ENCODE measurements at places on chromosomes 5 and 9.

DNA sequence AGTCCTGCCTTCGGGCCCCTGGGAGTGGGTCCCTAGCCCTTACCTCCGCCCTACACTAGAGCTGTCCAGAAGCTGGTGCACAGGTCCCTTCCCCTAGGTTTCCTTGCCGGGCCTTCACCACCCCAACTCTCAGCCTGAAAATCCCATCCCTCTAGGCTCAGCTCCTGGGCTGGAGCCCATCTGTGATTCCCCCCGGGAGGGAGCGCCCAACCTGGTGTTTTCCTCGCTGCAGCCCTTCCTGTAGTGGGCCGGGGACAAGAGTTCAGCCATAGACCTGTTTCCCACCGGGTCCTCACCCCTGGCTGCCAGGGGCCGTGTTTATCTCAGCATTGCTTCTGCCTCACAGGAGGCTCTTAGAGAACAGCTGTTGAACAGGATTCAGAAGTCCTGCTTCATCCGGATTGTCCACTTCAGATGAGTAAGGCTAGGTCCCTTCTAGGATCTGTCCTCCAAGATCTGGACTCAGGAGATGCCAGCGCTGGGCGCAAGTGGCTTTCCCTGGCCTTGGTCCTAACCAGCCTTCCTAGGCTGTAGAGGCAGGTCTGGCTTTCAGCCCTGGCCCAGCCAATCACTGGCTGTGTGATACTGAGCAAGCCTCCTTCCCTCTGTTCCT is 965 bp downstream of the GLIPR2 start:
- no peak for DNase-seq

GRCh38 chr5:114192108-114192507 is 169.8 kb upstream of the KCNN2 start:
- DNase-seq, result no peak

DNA sequence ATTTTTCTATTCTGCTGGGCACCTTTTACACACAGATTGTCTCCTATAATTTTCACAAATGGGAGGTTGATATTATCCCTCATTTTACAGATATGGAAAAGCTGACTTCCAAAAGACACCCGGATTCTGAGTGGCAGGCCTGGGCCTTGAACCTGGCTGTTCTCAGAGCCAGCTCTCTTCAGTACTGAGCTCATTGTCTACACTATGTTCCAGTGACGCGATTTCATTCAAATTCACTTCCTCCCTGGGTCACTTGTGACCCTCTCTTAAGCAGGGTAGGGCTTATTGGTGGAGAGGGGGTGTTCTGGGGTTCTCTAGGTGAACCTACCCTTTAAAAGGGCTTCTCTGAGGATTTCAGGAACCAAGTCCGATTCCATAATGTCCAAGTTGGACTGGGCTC is 70.2 kb downstream of the ANKRD33B start:
- DNase-seq, result no peak

DNA sequence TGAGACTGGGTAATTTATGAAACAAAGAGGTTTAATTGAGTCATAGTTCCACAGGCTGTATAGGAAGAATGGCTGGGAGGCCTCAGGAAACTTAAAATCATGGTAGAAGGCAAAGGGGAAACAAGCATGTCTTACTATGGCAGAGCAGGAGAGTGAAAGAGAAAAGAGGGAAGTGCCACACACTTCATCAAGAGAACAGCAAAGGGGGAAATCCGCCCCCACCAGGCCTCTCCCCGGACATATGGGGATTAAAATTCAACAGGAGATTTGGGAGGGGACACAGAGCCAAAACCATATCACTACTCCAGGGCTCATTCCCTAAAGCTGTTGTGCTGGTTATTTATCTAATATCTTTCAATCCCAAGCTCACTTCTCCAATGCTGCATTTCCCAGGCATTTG is 50.2 kb upstream of the NR3C1 start:
- DNase-seq, result no peak

- DNase-seq, result no peak
Observed at GRCh38 chr5:72917371-72917776, 38.5 kb upstream of the FCHO2 start.

- peak; percentile 29 for DNase-seq
Observed at GRCh38 chr9:22446589-22446949, at the start of gene DMRTA1. TSS of gene DMRTA1 (plus strand) at chr9:22446824. CDS start at chr9:22447066, 242 bp downstream.

GRCh38 chr9:34405719-34406118 is 29.0 kb upstream of the MYORG start:
- DNase-seq, result no peak

DNA sequence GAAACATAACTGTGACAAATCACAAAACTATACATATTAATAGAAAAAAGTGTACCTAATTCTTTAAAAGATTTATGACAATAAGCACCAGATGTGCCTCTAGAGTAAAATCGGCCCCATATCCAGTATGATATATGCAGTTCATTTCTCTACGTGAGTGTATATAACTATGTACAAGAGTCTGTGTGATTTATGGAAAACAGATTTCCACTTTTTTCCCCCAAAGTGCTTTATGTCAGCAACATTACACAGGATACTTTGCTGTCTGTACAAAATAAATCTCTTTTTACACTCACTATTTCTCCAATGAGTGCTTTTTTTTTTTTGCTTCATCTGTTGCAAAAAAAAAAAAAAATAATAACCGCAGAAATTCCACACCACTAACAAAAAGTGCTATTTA is 298.8 kb upstream of the RFX3 start:
- DNase-seq, result no peak

GRCh38 chr5:14156290-14156649 is 13.1 kb downstream of the TRIO start:
- no peak for DNase-seq

DNA sequence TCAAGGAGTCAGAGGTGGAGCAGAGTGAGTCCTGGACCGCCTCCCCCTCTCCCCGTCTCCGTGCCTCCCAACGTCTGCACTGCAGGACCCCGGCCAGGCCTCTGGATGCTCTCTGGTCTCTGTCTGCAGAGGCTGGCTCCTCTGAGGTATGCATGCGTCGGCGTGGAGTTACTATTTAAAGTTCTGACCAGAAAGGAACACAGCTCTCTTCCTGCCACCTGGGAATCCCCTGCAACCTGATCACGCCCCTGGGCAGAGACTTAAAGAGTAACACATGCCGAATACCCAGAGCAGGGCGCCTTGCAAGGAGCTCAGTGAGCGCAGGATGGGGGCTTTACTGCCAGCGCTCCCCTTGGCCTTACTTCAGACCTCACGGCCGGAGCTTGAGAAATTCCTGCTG is 16.0 kb downstream of the ANXA6 start:
- peak; percentile 20 for DNase-seq

- DNase-seq, result no peak
Observed at GRCh38 chr5:121288781-121289180, 562.9 kb upstream of the FTMT start.

- DNase-seq, result no peak
Observed at GRCh38 chr5:124795829-124796228, 49.4 kb upstream of the ZNF608 start.

DNA sequence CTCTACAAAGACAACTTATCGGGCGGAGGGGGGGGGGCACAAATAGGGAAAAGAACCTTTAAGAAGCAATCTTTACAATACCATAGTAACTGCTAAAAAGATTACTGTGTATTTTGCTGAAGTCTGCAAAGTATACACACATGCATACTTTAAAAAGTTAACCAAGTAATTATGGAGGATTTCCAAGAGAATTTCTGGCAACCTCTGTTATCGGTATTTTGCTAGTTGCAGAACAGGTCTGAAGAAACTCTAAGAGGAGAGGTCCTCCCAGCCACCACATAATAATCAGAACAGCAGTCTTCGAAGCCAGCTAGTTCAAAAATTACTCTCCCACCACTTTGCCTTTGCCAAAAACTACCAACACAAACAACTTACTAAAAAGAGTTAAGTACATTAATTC is 56.1 kb downstream of the UBAP2 start:
- no peak for DNase-seq

DNA sequence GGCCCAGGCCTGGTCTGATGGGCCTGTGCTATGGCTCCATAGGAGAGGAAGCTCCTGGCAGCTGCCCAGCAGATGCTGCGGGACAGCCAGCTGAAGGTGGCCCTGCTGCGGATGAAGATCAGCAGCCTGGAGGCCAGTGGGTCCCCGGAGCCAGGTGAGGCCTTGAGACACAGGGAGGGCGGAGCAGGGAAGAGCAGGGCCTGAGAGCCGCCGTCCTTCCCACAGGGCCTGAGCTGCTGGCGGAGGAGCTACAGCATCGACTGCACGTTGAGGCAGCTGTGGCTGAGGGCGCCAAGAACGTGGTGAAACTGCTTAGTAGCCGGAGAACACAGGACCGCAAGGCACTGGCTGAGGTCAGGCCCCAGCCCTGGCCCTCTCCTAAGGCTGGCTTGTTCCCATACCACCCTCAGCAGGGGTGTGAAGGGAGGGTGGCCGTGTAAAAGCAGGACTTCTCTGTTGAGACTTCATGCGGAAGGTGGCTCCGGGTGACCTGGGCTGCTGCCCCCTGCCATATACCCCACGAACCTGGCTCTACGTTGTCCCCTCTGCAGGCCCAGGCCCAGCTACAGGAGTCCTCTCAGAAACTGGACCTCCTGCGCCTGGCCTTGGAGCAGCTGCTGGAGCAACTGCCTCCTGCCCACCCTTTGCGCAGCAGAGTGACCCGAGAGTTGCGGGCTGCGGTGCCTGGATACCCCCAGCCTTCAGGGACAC is 4.5 kb downstream of the PKN3 start:
- no peak for DNase-seq

- no peak for DNase-seq
Observed at GRCh38 chr9:134647359-134648080, 5.9 kb downstream of the COL5A1 start.

GRCh38 chr9:127445851-127446712 is 5.1 kb downstream of the RPL12 start:
- no peak for DNase-seq

- DNase-seq, result no peak
Observed at GRCh38 chr9:107054146-107054545, 191.2 kb downstream of the ZNF462 start.

DNA sequence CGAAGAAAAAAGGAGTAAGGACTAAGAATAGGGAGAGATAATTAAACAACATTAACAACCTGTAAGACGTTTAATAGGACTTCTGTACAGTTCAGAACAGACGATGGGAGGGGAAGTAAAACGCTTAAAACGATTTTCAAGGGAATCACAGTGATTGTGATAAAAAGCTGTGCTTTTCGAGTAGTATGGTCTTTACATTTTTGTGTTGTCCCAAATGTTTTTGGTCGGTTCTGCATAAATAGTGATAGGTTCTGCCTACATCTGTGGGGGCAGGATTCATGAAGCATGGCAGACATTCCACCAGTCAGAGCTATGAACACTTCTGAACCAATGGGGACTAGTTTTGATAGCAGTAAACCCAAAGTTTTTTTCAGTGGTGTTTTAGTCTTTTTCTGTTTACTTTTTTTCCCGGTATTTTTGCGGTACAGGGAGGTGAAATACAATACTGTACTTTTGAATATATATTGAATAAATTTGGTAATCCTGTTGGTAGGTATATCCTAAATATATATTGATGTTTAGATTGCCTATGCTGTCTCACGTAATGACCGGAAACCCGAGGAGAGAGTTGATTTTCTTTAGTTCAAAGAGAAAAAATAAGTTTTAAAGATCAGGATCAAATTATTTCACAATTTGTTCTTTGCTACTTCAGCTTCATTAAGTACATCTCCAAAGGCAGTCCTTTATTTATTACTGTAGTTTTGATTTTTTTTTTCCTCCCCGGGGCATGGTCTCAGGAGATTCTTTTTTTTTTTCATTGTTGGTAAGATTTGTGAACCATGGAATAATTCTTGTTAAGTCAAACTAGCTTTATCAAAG is 1.3 kb downstream of the ERBIN start:
- peak; percentile 59 for DNase-seq

GRCh38 chr5:87752362-87752761 is 339.6 kb upstream of the CCNH start:
- DNase-seq, result peak; percentile 38

GRCh38 chr9:112332977-112333638 is at the start of gene PTBP3:
TSS of gene PTBP3 (minus strand) at chr9:112333619. CDS start at chr9:112297865, 35,754 bp downstream.
- peak; percentile 73 for DNase-seq

DNA sequence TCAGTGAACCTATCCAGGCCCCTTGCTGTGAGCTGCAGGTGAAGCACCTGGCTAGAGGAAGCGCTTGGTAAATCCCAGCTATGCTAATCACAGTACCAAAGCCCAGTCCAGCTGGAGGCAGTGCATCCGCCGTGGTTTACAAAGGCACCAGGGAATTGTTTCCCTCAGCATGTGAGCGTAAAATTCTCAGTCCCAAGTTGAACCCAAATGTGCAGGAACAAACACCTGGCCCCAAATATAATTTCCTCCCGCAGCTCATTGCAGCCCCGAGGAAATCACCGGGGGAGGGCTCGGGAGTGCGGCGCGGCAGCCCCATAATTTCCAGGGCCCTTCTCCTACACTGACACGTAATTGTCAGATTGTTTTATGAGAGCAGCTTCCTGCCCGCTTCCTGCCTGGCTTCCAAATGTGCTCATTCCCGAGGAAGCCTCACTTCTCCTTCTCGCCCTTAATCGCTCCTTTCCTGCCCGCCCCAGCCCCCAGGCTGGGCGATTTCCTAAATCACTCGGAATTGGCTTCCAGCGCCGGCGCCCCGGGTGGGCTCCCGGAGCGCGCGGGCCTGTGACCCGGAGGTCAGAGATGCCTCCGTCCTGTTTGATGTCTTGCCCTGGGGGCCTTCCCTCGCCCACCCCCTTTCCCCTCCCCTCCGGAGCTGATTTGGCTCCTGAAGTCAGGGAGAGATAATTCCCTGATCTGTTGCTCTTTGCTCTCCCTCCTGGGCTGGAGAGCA is 134.4 kb downstream of the FGF1 start:
- no peak for DNase-seq

- DNase-seq, result no peak
Observed at GRCh38 chr5:64108674-64109073, 57.0 kb upstream of the RNF180 start.

GRCh38 chr5:149838881-149839739 is 105.5 kb downstream of the PDE6A start:
- no peak for DNase-seq

DNA sequence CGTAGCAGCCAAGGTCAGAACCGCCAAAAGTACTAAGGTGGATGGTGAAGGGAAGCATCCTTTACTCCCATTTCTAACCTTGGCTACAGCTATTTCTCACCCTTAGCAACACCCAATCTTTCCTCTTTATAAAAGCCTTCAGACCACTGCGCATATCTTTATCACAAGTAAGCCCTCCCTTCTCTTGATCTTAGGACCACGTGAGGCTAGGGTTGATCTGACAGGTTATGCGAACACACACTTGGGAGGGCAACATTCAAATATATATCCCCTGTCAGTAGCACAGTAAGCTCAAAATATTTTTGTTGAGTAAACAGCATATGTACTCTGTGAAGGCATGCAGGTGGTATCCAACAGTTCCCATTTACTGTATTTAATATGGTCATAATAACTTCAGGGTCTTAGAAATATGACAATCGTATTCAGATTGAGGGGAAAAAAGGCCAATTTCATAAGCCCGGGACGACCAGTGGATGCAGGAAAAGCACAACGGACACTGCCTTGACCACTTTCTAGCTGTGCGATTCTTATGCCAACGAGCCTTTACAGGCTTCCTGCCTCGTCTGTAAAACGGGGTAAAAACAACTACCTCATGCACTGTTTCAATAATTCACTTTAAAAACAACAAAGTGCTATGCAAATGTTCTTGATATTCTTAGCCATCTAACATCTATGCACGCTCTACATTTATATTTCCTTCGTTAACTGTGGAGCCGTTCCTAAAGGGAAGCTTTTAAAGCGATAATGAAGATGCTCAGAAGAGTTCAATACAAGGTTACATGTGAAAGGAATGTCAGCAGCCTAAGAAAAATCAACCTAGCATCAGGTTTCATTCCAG is 1.3 kb downstream of the ARSB start:
- DNase-seq, result no peak

GRCh38 chr9:70165006-70165602 is 93.7 kb upstream of the SMC5 start:
- DNase-seq, result no peak

GRCh38 chr9:36924071-36924470 is 110.0 kb downstream of the PAX5 start:
- peak; percentile 28 for DNase-seq

All from fibroblast of gingiva (primary cell).